ENCODE measurements at places on chromosomes 6 and 20.

DNA sequence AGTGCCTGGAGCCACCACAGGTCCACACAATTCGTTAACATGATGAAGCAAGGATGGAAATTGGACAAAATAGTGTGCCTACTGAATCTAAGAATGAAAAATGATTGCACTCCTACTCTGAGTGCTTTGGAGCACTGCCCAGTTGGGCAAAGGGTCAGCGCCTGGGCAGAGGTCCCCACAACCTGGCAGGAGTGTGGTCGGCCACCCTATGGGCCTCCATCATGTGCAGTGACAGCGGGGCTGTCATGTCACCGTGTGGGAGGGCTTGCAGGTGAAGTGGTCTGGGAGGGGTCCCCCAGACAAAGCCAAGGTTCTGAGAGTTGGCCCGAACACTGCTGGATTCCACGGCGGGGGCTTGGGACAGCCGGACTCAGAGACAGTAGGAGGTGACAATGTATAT lies 36.2 kb upstream of the CD93 start:
- no peak for DNase-seq

DNA sequence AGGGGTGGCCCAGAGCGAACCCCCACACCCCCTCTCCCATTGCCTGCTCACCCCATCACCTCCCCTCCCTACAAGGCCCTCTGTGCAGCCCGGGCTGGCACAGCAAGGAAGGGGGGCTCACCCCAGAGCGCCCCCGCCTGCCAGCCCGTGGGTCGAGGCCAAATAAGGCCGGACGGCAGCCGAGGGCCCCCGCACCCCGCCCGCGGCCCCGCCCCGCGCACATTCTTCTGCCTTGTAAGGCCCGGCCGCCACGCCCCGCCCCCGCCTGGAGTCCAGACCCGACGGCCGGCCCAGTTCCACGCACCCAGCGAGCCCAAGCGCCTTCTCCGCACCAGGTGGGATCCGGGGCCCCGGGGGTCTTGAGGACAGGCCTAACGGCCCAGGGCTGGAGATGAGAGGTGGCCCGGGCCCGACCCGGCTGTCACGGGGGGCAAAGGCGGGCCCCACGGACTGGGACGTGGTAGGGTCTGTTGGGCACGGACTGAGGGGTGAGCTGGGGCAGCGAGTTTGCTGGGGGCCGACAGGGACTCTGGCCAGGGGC lies at the start of gene MYL9:
Gene MYL9, plus strand, starts transcription at position 293 of the 541 bp plus-strand sequence. CDS start 3,366 bp downstream, outside the sequence.
- peak; percentile 87 for DNase-seq

- DNase-seq = no peak
Measured at GRCh38 chr20:5870568-5870981, 79.8 kb downstream of the TRMT6 start.

DNA sequence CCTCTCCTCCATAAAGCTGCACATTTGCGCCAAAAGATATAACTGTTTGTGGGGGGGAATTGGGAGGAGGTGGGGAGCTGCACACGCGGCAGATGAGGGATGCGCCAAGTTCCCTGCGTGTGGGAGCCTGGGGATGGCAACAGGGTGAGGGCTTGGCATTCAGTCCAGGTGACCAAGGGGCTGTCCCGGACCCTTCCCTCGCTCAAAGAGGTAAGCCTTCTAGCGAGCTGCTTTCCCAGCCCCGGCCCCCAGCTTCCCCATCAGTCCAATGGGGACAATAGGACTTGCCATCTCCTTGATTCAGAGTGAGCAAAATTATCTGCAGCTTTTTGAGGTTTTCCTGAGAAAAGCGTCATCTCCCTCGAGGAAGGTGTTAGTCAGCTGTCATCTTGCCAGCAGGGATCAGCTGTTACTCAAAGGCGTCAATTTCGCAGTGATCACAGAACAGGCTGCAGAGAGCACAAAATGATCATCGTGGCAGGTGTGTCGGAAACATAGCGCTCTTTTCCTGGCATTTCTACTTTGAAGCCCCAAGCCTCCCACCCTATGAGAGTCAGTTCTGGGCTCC lies 21.3 kb downstream of the ZNF831 start:
- no peak for DNase-seq

GRCh38 chr20:14801591-14802325 lies 464.3 kb upstream of the FLRT3 start:
- no peak for DNase-seq

GRCh38 chr6:68758559-68758958 lies 123.5 kb downstream of the ADGRB3 start:
- no peak for DNase-seq

DNA sequence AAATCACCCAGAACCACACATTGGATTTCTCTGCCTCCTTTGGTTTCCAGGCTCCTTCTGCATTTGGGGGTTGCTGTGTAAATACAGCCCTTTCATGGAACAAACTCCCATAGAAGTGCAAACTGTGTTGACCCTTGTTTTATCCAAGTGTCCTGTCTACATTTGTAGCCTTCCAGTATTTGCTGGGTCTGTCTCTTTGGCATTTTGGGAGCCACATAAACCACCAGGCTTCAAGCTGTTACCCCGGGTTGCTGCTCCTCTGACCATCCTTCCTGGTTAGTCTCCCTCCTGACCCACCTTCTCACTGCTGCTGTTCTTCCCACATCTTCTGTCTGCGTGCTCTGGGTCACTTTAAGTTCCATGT lies 7.6 kb upstream of the MTHFD1L start:
- DNase-seq = no peak

DNA sequence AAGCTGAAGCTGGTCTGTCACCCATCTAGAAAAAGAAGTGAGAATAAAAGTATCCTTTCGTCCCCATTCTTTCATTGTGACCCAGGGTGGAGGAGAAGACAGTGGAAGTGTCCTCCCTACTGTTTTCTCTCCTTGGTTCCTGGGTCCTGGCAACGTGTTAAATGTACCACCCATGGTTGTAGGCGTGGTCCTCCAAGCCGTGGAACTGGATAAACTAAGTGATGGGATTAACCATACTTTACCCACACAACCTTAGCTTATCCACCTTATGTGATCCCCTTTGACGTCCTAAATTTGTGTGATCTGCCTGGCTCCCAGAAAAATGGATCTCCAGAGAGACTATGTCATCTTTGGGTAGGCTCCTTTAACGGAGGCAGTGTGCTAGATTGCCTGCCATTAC lies 47.4 kb downstream of the HLA-DPB1 start:
- DNase-seq = no peak

DNA sequence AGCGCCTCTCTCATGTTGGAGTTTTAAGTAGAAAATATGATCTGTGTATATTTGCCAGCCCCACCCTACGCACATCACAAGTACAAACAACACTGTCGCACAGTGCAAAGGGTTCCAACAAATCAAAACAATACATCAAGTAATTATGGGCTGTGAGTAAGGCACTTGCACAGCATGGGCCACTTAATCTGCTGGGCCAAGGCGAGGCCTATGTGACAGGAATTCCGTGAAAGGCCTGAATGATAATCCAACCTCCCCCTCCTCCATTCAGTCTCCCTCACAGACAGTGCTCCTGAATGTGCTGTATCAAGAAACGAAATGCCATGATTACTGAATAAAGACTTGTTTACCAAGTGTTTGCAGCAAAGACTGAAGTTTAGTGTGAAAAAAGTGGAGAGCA lies 130.1 kb upstream of the SLC2A12 start:
- DNase-seq = no peak

- DNase-seq = no peak
Measured at GRCh38 chr20:60233018-60233630, 274.9 kb downstream of the CDH26 start.

DNA sequence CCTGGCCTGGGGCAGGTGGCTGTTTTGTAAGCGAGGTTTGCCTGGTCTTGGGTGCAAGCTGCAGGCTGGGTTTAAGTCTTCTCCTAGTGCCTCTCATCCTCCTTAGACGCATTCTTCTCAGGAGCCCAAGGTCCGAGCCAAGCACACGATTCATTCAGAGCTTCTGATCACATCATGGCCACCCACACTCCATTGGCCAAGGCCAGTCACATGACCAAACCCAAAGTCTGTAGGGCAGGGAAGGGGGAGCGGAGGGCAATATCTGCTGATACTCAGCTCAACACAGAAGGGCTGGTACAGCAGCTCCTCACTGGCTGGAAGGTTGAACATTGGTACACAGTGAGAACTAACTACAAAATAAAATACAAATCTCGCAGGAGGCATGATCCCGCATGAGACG lies 177.2 kb upstream of the AFDN start:
- no peak for DNase-seq

DNA sequence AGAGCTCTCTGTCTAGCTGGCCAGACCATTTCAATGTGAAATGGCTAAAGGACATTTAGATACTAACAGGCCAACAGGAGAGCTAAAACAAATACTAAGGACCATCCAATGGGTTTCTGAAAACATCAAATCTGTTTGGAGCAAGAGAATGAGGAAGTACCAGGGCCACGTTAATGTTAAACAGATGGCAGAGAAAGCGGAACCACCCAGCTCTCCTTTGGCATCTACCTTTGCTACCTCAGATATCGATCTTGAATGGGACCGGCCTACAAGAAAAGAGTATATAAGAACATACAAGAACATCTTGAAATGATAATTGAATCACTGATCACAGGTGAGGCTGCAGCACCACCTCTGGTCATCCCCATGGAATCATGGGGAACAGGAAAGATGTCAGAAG lies 31.8 kb downstream of the KCNK5 start:
- no peak for DNase-seq

- no peak for DNase-seq
Measured at GRCh38 chr20:51496964-51497363, 45.6 kb downstream of the NFATC2 start.

DNA sequence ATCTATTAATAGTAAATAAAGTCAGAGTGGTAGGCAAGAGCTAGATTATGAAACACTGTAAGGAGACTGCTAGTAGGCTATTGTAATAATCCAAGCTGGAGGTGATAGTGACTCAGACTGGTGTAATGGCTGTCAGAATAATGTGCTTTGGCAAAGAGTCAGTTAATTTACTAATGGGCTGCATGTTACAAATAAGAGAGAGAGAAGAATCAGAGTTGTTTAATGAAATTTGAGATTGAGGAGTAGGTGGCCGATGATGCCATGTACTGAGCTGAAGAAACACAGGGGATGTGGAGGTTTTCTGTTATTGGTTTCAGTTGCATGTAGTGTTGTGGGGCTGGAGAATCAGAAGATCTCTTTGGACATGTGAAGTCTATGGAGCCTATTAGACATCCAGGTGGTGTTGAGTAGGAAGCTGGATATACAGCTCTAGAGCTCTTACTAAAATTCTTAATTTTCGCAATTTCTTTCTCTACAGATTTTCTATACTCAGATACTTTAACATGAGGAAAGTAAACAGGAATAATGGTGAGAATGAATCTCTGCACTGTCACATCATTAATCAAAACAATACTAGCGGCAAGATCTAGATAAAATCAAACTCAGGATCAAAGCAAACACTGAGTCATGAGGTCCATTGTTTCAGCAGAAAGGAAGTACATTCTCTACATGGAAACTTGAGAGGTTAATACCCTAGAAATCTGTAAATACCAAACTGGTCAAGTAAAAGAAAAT lies 167.7 kb downstream of the SIM1 start:
- no peak for DNase-seq

GRCh38 chr20:44632103-44632752 lies 19.3 kb downstream of the ADA start:
- no peak for DNase-seq

DNA sequence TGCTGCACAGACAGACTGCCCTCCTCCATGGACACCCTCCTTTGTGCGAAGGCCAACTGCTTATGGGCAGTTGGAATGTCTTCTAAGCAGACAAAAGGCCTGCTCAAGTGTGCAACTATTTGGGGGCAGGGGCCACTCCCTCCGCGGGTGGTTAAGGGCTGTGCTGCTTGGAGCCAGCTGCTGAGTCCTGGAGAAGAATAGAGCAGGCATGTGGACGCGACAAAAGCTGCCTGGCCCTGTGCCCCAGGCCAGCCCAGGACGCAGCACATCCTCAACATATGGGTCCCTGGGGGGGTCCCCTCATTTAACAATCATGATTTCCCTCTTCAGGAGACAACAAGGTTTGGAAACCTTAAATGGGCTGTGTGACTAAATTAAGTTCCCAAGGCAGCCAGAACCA lies 45.5 kb upstream of the ENTPD6 start:
- no peak for DNase-seq

DNA sequence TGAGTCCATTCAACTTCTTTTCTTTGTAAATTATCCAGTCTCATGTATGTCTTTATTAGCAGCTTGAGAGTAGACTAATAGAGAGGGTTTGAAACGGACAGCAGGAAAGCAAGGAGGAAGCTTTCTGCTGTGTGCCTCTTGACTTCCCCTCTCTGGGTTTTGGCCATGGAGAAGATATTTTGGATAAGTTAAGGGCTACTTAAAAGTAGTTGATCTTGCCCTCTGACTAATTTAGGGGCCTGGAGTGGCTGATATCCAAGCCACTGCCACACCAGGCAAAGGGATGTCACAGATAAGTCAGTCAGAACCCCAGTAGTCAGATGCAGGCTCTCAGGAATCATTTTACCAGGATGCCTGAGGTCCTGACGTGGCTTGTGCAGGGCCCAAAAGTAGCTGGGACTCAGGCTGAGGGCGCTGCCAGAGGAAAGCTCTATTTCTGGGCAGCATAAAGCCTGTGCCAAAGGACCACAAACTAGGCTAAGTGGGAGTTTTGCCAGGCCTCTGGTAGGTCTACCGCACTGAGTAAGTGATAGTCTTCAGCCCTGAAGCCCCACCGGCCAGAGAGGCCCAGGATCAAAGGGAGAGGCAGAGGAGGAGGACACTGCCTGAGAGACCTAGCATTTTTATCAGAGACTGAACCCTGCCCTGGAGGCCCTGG lies 41.6 kb upstream of the IYD start:
- peak; percentile 12 for DNase-seq

- no peak for DNase-seq
Measured at GRCh38 chr6:15420959-15421438, 175.1 kb downstream of the JARID2 start.

DNA sequence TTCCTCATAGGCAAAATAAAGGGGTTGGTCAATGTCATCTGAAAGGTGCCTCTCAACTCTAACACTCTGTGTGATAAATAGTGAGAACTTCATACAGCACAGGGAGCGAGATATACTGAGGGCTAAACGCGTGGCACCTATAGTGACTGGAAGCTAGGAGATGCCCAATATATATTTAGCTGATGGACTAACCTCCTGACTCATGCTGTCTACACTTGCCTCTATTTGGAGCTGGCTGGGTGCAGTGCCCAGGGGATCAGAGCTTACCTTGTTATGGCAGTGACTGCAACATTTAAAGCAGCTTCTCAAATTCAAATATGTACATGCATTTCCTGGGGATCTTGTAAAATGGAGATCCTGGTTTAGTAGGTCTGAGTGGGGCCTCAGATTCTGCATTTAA lies 111.6 kb upstream of the PLN start:
- DNase-seq = no peak

DNA sequence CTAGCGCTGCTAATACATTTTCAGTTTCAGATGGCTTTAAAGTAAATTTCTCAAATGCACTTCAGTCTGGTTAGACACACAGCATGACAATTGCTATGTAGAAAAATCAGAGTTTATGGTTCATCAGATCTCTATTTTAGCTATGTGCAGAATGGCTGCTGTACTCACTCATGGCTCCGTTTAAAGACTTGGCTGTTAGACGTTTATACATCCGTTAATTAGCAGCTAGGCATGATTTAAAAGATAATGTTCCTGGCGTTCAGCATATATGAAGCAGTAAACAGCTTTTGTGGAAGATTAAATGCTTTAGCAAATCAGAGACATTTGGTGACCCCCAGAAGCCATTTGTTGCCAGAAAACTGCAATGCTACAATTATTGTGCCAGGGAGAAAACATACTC lies 350.0 kb upstream of the MANEA start:
- DNase-seq = no peak

Measured in right forelimb (tissue), 1 donor.